Stimulated activated CD8-positive, alpha-beta memory T cell treated with anti-CD3 and anti-CD28 coated beads, Interleukin-12 subunit alpha, Interleukin-12 subunit beta, amount 100 ng/mL, for 4 hours (primary cell): ENCODE measurements at places on chromosomes 3 and 15.
A peak's percentile ranks its signal among the peaks of the same experiment; 100 is the strongest.

DNA sequence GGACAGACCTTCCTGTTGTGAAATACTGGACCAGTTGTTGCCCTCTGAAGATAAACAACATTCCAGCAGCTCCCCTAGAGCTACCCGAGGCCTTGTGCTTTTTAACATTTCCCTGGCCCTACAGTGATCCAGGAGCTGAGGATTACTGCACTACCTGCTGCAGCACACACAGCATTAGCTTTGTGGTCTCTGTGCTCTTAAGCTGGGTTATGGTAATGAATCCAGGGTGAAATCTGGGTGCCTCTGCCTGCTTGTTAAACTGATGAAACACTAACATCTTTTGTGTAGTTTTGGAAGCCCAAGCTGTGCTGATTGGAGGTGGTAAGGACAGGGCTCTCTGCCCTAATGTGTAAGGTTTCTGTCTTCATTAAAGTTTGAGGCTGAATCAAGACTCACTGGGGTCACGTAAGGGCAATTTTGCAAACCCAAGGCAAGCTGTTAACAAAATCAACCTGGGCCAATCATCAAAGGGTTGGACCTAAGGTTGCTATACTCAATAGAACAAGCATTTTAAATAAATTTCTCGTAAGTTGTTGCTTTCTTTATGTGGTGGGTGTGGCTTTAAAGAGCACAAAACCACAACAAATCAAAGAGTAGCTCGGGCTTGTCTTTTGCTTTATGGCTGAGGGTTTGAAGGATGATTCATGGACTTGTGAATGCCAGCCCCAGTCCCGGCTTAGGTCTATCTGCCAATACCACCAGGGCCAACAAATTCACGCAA is 183.9 kb downstream of the TPRG1 start:
- DNase-seq = peak; percentile 3

DNA sequence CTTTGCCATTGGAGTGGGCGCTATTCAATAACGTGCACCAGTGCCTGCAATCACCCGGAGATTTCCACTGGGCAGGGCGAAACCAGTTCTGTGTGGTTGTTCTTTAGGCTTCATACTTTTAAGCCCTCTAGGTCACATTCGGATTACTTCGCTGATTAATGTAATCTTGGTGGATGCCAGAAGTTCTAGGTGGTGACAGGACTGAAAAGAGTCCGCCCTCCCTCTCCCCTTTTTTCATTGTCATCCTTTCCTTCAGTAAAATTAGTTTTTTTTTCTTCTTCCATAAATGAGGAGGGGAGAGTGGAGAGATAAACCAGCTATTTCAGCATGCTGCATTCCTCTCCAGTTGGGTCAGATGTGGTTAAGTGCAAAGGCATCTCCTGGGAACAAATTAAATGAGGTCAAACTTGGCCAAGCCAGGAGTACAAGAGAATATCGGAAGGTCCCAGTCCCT is 2.3 kb upstream of the SLC2A2 start:
- DNase-seq = no peak

DNA sequence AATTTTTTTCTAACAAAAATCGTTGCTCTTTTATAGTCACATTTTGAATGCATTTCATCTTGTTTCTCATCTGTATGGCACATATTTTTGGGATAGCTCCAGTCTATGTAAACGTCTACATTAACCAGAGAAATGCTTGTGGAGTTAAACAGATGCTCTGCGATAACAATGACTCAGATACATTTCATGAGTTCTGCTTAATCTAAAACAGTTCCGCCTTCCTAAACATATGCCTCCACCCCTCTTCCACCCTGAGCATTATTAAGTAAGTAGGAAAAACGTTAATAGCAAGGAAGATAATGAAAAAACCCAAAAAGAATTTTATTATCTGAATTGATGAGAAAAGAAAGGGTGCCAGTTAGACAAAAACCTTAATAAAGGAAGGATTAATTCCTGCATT is 396.1 kb downstream of the TUSC7 start:
- no peak for DNase-seq

- no peak for DNase-seq
Measured at GRCh38 chr3:189836795-189837194, 205.6 kb downstream of the TP63 start.

- DNase-seq = no peak
Measured at GRCh38 chr15:52113708-52114107, 1.1 kb upstream of the BCL2L10 start.
